ENCODE measurements at places on chromosomes 2 and 18.

DNA sequence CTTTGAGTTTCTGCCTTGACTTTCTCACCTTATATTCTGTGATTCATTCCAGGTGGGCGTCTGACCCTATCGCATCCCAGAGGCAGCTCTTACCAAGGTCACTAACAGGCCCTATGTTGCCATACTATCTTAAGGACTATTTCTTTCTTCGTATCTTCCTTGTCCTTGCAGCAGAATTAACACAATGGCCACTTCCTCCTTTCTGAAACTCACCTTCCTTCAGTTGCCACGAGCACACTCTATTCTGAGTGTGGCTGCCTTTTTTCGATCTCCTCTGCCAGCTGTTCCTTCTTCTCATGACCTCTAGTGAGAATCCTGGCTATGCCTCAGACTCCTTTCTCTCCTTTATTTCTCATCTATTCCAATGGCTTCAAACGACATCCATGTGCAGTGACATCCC, 160.4 kb upstream of the CCDC195 start:
- no peak for DNase-seq

- no peak for DNase-seq
These were observed 60.1 kb downstream of the NEDD4L start for GRCh38 chr18:58104096-58104495.

GRCh38 chr2:229910832-229911412, 10.9 kb downstream of the TRIP12 start:
- DNase-seq: no peak

- no peak for DNase-seq
These were observed 189.1 kb downstream of the FSHR start for GRCh38 chr2:48965204-48965603.

- no peak for DNase-seq
These were observed 69.9 kb downstream of the RHBDD1 start for GRCh38 chr2:226905718-226906117.

DNA sequence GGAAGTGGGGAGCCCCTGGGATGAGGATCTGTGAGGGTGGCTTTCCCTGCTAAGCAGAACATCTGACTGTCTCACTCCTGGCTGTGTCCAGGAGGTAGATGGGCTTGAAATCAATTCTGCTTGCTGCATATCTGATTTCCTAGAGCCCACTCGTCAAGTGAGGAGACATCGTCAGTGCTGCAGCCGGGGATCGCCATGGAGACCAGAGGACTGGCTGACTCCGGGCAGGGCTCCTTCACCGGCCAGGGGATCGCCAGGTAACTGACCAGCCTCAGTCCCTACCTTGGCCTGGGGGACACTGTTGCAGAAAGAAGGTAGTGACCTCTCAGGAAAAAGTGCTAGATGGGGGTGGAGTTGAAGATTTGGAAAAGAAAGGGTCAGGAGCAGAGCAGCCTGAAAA, 31.3 kb downstream of the CNGA3 start:
- no peak for DNase-seq

All from stimulated activated CD4-positive, alpha-beta T cell treated with anti-CD3 and anti-CD28 coated beads, Interleukin-12 subunit alpha, Interleukin-12 subunit beta, amount 100 ng/mL, for 48 hours (primary cell).